ENCODE measurements at places on chromosomes 4 and X.

- no peak for DNase-seq
Measured at GRCh38 chrX:129462707-129463106, 60.6 kb downstream of the SMARCA1 start.

- no peak for DNase-seq
Measured at GRCh38 chr4:118739022-118739713, 54.0 kb downstream of the METTL14 start.

- peak; percentile 97 for DNase-seq
Measured at GRCh38 chr4:24382381-24382780, 202.0 kb downstream of the DHX15 start.

DNA sequence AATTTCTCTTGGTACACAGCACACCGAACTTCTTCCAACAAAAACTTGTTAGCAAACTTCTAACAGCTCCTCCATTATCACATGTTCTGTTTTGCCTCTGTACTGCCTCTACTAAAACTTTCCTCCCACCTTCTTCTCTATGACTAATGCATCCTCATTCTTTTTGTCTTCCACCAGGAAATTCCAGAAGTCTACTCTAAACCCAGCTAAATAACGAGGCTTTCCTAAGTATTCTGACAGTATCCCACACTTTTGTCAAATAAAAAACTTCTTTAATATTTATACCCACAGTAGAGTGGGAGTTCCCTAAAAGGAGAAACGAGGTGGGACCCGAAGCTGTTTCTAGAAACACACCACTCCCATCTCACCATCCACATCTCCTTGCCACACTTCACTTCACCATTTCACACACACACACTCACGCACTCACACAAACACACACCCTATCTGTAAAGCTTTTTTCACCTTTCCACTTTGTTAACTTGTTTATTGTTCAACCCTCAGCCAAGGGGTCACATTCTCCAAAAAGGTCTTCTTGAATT lies 280.3 kb downstream of the ARAP2 start:
- peak; percentile 29 for DNase-seq

DNA sequence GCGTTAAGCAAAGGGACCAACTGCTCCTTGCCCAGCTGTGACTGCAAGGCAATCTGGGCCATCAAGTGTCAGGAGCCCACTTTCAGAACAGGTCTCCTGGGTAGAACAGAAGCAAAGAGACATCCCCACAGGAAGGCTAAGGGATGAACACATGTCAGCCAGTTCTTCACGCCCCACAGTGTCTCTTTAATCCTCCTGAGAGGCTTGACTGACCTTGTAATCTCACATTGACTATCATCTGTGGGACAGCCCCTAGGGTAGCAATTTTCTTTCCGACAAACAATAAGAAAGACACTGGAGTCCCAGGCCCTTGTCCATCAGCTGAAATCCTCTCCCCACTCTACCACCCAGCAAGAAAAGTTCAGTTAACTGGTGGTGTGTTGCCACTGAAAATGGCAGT lies 1.0 kb downstream of the CHRDL1 start:
- no peak for DNase-seq
